ENCODE measurements at places on chromosomes 1 and 21.

GRCh38 chr21:16476056-16476825 is 746.5 kb downstream of the USP25 start:
- DNase-seq, result no peak

DNA sequence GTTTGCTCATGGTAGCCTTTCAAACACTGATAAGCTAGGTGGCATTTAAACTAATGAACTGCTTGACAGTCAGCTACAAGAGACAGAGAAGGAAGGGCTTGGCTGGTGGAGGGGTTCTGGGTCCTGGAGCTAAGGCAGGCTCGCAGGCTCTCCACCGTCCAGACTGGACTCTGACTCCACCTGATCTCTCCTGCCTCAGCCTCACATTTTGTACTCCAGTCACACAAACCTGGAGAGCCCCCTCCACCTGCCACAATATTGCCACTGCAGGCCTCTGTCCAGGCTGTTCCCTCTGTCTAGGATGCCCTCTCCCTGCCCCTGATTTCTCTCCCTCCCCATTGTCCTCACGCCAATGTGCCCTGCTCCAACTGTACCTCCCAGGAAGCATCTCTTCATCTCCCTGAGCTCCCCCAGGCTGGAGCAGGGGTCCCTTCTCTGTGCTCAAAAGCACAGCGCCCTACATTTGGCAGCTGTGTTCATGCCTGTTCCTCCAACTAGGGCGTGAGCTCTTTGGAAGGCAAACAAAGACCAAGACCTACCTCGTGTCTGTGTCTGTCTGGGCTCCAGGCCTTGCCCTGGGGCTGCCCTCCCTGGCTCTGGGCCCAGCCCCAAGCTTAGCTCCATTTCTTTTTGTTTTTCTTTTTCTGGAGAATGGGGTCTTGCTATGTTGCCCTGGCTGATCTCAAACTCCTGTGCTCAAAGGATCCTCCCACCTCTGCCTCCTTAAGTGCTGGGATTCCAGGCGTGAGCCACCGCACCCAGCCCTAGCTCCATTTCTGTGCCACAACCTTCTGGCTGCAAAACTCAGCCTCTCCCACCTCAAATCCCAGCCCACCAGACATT is 2.9 kb downstream of the TIE1 start:
- no peak for DNase-seq

DNA sequence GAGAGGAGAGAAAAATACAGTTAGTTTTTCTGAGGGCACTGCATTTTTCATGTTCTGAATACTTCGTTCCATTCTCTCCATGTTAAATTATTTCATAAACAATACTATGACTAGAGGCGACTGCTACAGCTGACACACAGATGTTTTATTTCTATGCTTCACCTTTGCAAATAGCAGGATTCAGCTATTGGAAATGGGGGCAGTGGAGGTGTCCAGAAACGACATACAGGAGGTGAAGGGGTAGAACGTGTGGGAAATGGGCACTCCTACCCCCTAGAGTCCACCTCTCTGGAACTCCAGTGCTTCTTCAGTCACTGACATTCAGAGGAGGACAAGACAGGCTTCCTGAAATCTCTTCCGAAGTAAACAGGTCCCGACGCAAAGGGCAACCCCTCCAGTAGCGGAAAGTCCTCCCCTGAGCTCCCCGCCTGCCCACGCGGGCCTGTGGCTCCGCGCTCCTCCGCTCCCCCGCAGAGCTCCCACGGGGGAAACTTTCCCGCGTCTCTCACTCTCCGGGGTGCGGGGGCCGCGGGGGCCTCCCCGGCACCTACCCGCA is 480 bp downstream of the DPYD start:
- DNase-seq, result no peak

DNA sequence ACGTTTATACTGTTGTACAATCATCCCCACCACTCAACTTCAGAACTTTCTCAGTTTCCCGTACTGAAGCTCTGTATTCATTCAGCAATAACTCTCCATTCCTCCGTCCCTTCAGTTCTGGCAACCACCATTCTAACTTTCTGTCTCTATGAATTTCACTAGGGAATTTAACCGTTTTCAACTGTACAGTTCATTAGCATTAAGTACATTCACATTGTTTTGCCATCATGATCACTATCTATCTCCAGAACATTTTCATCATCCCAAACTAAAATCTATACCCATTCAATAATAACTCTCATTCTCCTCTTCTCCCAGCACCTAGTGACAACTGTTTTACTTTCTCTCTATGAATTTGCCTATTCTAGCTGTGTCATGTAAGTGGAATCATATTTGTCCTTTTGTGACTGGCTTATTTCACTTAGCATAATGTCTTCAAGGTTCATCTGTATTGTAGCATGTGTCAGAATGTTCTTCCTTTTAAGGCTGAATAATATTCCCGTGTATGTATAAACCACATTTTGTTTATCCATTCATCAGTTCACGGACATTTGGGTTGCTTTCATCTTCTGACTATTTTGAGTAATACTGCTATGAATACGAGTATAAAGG is 75.0 kb downstream of the CEP350 start:
- no peak for DNase-seq

GRCh38 chr21:17779496-17779895 is 39.7 kb downstream of the C21orf91 start:
- no peak for DNase-seq

- no peak for DNase-seq
These were observed 64.0 kb upstream of the RGS21 start for GRCh38 chr1:192252776-192253175.

DNA sequence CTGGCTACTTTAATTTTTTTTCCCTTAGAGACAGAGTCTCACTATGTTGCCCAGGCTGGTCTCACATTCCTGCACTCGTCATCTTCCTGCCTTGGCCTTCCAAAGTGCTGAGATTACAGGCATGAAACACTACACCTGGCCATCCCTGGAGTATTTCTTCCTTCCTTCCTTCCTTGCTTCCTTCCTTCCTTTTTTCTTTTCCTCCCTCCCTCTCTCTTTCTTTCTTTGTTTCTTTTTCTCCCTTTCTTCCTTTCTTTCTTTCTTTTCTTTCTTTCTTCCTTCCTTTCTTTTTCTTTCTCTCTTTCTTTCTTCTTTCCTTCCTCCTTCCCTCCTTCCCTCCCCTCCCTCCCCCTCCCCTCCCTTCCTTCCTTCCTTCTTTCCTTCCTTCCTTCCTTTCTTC is 46.4 kb upstream of the PM20D1 start:
- no peak for DNase-seq

- DNase-seq, result no peak
These were observed 10.2 kb downstream of the AJAP1 start for GRCh38 chr1:4664606-4665005.

DNA sequence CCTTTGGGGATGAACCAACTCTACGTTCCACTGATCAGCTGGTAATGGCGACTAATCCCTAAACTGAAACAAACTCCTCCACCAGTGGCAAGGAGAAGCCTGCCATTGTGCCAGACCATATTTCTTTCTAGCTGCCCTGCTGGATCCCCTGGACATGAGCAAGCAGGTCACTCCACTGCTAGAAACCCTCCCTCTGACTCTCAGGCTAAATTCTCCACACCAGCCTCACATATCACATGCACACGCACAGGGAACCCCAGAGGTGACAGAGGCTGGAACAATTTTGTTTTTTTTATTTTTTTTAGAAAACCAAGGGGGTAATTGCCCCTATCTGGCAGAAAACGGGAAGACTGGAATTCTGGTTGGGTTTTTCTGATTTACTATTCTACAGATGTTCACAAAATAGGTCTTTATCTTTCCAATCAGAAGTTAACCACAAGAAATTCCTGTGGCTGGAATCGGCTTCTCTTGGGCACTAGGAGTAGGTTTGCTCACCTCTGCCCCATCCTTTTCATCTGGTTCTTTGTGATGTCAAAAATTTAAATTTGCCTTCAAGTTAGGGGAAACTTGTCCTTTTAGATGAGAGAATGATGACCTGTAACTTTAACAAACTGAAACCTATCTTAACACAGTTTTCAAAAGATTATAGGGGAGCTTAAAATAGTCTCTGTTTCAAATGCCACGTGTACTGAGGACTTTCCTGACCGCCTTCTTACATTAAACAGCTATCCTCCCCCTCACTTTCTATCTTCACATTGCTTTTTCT is 258.1 kb downstream of the SDCCAG8 start:
- no peak for DNase-seq

GRCh38 chr1:179807291-179807690 is 64.2 kb downstream of the FAM163A start:
- no peak for DNase-seq

DNA sequence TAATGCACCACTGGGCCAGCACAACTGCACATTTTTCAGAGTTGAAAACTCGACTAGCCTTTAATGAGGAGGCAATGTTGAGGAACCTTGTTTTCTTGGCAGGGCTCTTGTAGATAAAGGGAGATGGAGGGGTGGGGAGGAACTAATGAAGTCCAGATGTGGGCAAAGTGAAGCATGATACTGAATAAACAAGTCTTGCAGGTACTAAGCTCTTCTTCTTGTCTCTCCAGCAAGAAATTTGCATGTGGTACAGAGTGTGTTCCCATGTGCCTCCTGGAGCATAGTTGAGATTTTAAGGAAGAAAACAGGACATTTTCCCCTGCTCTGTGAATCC is 47.0 kb downstream of the PLPP3 start:
- no peak for DNase-seq

DNA sequence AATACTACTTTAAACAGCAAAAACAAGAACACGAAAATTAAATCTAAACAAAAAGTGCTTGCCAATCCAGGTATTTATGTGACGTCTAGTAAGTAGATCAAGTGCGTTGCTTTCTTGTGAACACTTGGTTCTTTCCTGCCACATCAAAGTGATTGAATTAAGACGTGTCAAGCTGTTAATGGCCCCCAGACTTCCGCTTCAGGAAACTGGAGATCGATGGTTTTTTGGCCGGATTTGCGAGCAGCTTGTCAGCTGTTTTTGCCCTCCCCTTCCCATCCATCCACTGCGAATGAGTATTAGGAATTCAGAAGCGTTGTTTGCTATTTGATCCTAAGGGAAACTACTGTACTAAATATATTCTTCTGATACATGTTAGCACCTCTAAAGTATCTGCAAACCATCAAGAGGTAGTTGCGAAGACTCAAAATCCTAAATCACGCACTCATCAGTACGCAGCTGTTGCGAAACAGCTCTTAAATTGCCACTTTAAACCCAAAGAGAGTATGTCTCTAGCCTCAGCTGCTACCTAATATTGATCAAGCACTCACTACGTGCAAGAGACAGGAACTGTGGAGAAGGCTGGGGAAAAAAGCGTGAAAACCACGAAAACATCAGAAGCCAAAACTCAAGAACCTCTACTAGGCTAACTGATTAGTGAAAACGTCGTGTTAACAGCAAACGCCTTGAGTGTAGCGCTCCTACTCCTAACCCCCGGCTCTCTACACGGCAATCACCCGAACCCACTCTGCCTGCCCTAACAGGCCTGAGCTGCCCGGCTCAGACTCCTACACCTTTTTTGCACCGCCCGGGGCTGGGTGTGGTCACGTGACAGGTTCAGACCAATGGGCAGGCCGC is 473 bp upstream of the BRDT start:
- DNase-seq, result no peak

GRCh38 chr1:244102468-244102867 is 51.4 kb downstream of the ZBTB18 start:
- no peak for DNase-seq

GRCh38 chr1:48720929-48721328 is 55.8 kb downstream of the BEND5 start:
- DNase-seq, result no peak

GRCh38 chr1:31705080-31705866 is 1.5 kb upstream of the COL16A1 start:
- no peak for DNase-seq

DNA sequence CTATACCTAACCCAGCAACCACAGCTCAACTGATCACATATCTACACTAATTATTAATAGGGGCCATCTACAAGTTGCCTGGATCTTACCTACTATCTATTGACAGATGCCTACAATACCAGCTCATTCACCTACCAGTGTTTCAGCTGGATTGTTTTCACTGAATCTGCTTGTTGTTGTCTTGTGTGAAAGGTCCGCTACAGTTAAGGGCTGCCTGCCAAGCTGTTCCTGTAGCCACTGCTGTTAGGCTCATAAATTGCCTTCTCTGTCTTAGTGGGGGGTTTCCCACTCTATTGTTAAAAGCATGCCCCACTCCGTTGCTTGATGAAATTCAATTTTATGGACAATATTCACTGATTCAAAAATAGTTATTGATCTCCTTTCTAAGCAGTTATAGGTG is 199.7 kb upstream of the TMPRSS15 start:
- no peak for DNase-seq

GRCh38 chr1:236345728-236346127 is 48.4 kb upstream of the EDARADD start:
- DNase-seq, result no peak

GRCh38 chr1:247538561-247538960 is 2.3 kb upstream of the OR2C3 start:
- no peak for DNase-seq

GRCh38 chr1:43822040-43822690 is 111.4 kb upstream of the ARTN start:
- no peak for DNase-seq

- no peak for DNase-seq
These were observed 612.2 kb downstream of the SMYD3 start for GRCh38 chr1:245894843-245895242.

DNA sequence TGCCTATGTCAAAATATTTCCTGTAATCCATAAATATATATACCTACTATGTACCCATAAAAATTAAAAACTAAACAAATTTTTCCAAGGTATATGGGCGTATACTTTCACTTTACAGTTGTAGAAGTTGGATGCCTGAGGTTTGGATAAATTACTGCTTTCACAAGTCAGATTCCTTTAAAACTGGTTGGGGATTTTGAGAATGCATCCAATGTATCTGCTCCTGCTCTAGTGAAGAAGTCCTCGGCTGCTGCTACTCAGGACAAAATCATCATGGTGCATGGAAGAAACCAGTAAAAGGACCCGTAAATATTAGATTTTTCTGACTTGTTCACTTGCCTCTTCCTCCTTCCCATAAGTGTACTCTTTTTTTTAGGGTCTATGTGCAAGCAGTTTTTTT is 841.1 kb downstream of the USP25 start:
- no peak for DNase-seq

GRCh38 chr1:84686223-84686622 is 4.0 kb downstream of the SSX2IP start:
- DNase-seq, result peak; percentile 34

DNA sequence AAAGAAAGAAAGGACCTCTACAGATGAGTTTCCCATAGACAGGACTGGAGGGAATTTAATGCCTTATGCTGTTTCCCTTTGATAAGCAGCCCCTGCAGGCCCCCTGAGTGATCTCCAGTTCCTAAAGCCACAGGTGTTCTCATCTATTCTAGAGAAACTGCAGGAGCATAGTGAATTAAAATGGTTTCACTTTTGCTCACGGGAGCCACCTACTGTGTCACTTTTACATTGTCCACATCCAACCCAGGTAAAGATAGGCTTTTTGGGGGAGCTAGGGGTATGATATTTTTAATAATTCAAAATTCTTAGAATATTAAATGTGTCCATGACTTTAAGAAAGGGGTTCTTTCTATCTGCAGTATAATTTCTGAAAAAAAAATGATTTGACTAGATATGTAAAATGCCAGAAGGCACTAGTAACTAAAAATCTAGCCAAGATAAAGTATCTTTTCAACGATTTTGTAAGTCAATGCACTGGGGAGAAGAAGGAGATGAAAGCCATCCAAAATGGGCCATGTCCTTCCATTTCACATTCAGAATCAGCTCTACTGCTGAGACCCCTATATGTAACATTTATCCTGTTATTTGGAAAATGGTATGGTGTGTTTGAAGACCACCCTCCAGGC is 267.3 kb upstream of the DUSP10 start:
- DNase-seq, result no peak

Data from hematopoietic multipotent progenitor cell treated with erythropoietin and hydrocortisone succinate and interleukin-3 and kit ligand, for 17 days (in vitro differentiated cells).